CD4-positive, alpha-beta T cell treated with Interleukin-10 for 1 hour (primary cell): ENCODE measurements at places on chromosomes 2 and 18.

DNA sequence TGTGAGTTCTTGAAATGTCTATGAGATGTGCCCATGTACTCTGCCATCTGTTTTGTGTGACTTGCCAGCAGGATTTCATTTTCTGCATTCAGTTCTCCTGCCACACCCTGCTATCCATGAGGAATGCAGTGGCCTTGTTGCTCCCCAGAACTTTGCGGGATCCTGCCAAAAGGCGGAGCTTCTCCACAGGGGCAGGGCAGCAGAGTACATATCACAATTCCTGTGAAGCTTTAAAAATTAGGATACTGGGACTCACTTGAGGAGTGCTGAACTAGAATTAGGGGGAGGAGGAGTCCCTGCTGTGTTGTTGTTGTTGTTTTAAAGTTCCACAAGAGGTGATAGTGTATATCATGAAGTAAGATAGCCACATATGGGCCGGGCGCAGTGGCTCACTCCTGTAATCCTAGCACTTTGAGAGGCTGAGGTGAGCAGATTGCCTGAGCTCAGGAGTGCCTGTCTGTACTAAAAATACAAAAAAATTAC is 76.4 kb downstream of the TANC1 start:
- DNase-seq, result no peak

GRCh38 chr18:78773303-78773755 is 206.3 kb upstream of the SALL3 start:
- no peak for DNase-seq

DNA sequence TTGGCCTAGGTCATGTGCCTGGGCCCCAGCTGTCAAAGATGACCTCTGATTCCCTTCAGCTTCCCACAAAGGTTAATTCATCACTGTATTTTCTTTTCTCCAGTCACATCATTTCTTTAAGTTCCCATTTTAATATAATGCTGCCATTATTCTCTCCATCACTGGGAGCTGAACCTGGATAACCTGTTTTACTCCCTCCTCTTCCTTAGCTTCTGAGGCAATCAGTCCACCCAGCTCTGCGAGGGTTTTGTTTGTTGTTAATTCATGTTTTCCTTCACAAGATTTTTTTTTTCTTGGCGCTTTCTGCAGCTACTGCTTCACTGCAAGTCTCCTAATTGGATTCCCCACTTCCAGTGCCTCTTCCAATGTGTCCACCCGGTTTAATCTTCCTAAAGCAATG is 5.1 kb upstream of the EML4 start:
- DNase-seq, result no peak

GRCh38 chr2:224059178-224059577 is 20.1 kb upstream of the SERPINE2 start:
- no peak for DNase-seq

DNA sequence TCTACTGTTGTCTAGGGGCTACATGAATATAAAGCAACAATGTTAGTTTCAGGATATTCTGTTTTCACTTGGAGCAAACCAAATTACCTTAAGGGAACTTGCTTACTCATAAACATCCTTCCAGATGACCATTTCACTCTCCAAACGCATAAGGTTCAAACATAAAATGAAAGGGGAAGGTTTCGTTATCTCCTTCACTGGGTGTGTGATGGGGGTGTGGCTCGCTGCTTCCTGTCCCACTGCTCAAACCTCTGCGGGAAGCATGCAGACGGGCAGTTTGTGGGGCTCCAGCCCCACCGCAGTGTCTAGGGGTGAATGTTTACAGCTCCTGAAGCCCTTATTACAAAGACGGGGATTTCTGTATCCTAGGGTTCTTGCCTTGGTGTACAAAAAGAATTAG is 1310.9 kb upstream of the TMEFF2 start:
- DNase-seq, result no peak

GRCh38 chr18:10261344-10262276 is 192.8 kb upstream of the APCDD1 start:
- DNase-seq, result no peak

DNA sequence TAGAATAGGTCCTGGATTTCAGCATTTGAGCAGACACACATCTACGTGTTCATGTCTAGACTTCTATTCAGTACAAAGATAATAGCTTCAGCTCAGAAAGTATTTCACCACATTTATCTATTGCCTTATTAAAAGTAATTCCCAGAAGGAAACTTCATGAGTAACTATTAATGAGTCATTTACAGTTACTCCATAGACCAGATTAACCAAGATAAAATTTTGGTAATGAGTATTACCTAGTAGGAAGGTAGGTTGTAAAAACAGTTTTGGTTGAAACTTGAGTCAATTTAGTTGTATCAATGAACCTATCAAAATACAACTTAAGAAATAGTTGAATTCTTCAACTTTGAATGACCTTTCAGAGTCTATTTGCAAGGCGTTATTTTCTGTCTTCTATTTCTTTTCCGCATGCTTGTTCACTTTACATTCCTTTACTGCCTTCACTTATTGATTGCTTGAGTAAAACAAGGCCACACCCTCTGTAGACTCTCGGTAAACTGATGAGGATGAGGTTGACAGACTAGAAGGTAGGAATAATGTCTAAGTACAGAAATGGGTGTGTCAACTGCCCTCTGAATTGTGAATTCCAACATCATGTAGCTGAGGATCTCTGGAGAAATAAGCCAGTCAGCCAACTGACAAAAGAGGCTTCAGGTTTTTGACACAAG is 1165.6 kb upstream of the ZEB2 start:
- DNase-seq, result no peak

- no peak for DNase-seq
Observed at GRCh38 chr2:192030289-192030688, 164.4 kb downstream of the TMEFF2 start.

GRCh38 chr2:237557633-237558015 is 8.8 kb upstream of the PRLH start:
- DNase-seq, result no peak
